ENCODE measurements at places on chromosomes 16 and 17. TPM values are rescaled to one million over a fixed set of nuclear protein-coding genes. Genes with fewer than 3 reads are reported as not detected.

The ITGAD gene
- 0.03 TPM for polyA plus RNA-seq

The DYNLRB2 gene
- polyA plus RNA-seq: 0.52 TPM

DNA sequence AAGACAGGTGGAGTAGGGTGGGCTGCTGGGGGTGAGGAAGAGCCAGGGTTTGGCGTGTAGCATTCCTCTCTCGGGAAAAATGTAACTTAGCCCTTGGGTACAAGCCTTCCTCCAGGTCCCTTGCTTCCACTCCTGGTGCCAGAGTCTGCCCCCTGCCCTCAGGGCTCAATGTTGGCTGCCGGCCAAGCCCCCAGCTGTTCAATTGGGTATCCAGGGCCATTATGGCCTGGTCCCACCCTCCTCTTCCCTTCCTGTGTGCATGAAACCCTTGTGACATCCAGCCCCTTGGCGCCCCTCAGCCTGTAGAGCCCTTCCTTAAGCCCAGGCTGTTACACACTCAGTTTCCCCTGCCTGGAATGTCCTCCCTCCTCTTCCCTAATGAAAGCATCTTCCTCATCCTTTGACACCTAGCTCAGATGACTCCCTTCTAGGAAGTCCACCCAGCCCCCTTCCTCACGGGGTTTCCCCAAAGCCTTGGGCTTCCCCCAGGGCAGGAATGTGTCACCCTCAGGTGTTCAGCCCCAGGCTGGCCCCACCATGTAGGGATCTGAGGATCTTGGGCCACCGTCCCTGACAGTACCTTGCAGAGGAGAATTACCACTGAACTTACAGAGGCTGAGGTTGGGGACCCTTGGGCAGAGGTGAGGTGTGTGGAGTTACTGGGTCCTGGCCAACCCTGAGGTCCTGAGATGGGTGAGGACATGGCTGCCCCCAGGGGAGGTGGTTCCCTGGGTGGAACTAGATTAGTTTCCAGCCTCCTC is 30.0 kb downstream of the B9D1 start:
- DNase-seq: peak; percentile 28

GRCh38 chr16:11901091-11901490 is 14.7 kb downstream of the GSPT1 start:
- no peak for DNase-seq

The CLEC18A gene
- 0.99 TPM for polyA plus RNA-seq

GRCh38 chr17:77887464-77888241 is 70.8 kb upstream of the TNRC6C start:
- peak; percentile 58 for DNase-seq

DNA sequence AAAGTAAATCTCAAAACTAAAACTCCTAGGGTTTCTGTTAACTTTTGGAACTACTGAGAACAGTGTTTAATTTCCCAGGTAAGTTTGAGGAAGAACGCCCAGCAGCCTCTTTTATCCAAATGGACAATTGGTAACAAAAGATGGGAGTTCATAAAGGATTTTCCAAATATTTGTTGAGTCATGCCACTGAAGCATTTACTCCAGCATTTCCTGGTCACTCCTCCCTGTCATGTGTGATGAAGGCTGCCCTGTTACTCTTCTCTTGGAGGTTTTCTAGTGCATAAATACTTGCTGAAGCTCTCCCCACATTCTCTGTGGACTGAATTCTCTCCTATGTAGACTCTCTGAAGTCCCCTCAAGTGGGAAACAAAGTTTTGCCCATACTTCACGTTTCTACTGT is 16.5 kb downstream of the ZNF75A start:
- DNase-seq: no peak

- peak; percentile 47 for DNase-seq
Measured at GRCh38 chr16:50696126-50696525, 2.7 kb downstream of the NOD2 start.

The SPATA22 gene
- polyA plus RNA-seq: not detected

The PLCD3 gene
- polyA plus RNA-seq: 13.7 TPM

DNA sequence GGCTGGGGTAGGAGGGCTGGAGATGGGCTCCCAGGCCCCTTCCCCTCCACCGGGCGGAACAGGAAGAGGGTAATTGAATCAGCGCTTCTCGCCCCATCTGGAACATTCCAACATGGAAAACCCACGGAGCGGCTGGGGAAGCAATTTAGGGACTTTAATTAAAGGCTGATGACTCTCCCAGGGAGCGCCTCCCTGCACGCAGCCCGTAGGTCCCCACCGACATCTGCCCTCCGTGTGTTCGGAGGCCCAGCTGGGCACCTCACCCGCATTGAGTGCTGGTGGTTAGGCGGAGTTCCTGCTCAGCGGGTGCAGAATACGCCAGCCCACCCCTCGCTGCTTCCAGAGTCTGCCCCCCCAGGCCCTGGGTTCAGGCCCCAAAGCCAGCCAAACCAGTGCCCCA is 10.0 kb downstream of the HS3ST6 start:
- no peak for DNase-seq

- DNase-seq: no peak
Measured at GRCh38 chr16:12214509-12214908, 238.0 kb downstream of the SNX29 start.

- no peak for DNase-seq
Measured at GRCh38 chr16:65767125-65767524, 599.4 kb upstream of the CDH5 start.

All from large intestine (tissue), 12 donors.